ENCODE measurements at places on chromosomes 6 and 20.

GRCh38 chr6:12361042-12361765, 71.0 kb downstream of the EDN1 start:
- no peak for DNase-seq

DNA sequence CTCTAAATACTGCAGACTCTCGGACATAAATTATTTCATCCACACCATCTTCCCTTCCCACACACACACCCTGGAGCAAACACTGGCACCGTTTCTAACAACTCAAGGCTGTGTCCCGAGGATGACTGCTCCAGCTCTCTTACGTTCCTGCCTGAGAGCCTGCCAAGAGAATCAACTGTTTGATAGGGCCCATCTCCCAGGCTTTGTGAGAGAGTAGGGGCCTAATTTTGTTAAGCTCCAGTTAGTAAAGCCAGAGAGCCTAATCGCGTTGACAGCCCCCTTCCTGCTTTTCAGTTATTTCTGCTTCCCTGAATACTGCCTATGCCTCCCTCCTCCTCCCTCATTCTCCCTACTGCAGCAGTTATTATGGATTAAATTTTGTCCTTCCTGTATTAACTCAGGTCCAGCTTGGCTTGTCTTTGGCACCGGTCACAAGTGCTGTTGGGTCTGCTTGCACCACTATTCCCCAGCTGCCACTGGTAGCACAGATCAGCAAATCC, 118.1 kb upstream of the TMEM181 start:
- DNase-seq = no peak

GRCh38 chr6:113664909-113665308, 192.2 kb upstream of the MARCKS start:
- no peak for DNase-seq

DNA sequence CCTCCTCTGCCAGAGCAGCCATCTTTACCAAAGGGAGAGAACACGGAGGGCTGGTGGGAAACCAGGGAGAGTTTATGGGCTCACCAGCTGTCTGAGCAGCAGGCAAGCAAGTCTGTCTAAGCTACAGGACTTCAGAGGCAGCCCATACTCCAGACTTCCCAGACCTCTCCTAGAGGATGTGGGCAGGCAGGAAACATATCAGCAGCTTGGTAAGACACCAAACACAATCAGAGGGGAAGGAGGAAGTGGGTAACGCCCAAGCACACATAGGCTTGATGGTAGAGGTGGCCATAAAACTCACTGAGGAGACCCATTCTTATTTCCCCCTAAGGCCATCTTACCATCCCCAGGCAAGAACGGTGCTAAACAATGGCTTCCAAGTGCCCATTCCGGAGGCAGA, 143.1 kb upstream of the ARID1B start:
- no peak for DNase-seq

DNA sequence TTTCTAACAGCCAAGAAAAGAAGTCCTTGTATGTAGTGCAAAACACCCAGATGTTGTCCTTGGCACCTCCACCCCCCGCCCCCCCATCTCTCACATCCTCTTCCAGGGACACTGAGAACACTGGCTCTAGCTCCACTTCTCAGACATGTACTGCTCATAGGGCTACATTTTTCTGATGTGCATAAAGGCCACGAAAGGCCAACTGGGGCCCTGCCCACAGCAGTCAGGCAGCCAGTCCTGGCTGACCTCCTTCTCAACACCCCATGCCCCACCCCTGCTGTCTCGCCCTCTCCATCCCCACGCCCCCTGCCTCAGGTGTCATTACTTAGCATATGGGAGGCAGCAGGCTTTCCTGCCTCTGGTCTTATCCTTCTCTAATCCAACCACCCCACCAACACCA, 11.3 kb downstream of the GABRR1 start:
- DNase-seq = no peak

DNA sequence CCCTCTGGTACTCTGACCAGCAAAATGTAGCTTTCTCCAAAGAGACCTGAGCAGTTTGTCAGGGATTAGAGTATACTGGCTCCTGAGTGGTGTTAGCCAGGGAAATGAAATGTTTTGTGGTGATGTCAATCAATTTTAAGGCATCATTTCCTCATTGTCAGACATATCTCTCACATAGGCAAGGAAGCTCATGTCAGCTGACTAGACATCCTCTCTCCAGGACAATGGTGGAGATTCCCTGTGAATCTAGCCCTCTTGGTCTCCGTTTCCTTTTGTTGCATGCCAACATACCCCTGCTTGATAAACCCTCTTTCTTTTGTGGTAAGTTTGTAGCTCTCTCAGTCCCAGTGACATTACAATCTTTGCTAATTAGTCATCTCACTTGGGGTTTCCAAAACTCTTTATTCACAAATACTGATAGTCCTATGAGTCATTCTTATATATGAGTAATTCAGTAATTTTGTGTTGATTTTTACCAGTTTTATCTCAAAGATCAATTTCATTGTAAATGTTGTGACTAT, 135.6 kb upstream of the PTPRK start:
- DNase-seq = no peak

GRCh38 chr20:34171640-34172039, 59.6 kb upstream of the EIF2S2 start:
- no peak for DNase-seq

- DNase-seq = no peak
Observed at GRCh38 chr6:36245572-36246061, 24.2 kb upstream of the PNPLA1 start.

GRCh38 chr6:90173262-90173925, 123.2 kb downstream of the BACH2 start:
- no peak for DNase-seq

- no peak for DNase-seq
Observed at GRCh38 chr6:36526066-36526465, 21.2 kb downstream of the STK38 start.

Measured in activated T-helper 1 cell treated with Interleukin-2 at 50 U/mL for 16 hours (primary cell).